SIG-M5 (cell line): ENCODE measurements at places on chromosomes 3 and 15.

- DNase-seq = no peak
Measured at GRCh38 chr3:34264337-34265041, 466.1 kb downstream of the PDCD6IP start.

DNA sequence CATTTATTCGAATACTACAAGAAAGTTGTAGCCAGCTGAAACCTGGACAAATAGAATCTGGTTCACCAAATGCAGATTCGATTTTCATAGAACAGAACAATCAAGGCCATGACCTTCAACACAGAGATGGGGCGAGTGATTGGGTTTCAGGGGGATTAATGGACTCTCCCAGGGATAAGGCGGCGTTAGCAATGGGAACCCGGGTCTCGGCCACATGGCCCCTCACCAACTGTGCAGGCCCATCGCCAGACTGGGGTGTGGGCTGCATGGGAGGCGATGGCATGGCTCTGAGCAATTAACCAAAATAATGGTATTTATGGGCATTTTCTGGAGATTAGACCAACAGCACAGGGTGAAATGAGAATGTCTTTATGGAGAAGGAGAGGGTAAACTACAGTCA, 34.2 kb downstream of the VGLL4 start:
- no peak for DNase-seq

DNA sequence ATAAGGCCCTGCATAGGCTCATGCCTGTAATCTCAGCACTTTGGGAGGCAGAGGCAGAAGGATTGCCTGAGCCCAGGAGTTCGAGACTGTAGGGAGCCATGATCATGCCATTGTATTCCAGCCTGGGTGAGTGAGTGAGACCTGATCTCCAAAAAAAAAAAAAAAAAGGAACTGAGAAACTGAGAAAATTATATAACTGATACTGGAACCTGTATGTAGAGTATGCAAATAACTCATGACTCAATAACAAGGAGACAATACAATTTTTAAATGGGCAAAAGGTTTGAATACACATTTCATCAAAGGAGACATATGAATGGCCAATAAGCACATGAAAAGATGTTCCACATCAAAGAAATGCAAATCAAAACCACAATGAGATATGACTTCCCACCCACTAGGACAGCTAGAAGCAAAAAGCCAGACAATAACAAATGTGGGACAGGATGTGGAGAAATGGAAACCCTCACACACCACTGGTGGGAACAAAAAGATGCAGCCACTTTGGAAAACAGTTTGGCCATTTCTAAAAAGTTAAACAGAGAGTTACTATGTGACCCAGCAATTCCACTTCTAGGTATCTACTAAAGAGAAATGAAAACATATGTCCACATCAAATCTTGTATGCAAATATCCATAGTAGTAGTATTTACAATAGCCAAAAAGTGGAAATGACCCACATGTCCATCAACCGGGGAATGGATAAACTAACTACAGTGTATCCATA, 70.7 kb downstream of the IQSEC1 start:
- DNase-seq = no peak

- DNase-seq = no peak
Measured at GRCh38 chr3:37885814-37886213, 24.1 kb downstream of the CTDSPL start.

- no peak for DNase-seq
Measured at GRCh38 chr3:8776406-8776805, 7.0 kb upstream of the OXTR start.

DNA sequence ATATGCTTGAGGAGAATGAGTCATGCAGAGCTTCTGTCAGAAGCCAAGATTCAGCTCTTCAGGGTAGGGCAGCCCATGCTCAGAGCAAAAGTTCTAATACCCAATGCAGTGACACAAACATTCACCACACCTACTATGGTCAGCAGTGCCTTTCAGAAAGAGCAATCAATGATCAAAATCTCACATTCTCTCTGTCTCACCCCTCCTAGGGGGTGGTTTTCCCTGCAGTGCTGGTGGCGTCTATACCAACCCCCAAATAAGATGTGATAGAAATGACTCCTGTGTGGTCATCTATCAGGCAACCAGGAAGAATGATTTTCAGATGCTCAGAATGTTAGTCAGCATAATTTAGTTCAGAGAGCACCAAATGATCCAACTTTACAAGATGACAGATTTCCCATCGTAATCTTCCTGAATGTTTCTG, 385.3 kb downstream of the NTRK3 start:
- no peak for DNase-seq
